ENCODE measurements at places on chromosomes 12 and 14.

- DNase-seq, result no peak
Measured at GRCh38 chr12:1668833-1669543, 21.9 kb upstream of the ADIPOR2 start.

GRCh38 chr14:101088395-101088667, 184.8 kb upstream of the RTL1 start:
- DNase-seq, result no peak

GRCh38 chr12:75666939-75667334, 155.5 kb upstream of the KRR1 start:
- no peak for DNase-seq

DNA sequence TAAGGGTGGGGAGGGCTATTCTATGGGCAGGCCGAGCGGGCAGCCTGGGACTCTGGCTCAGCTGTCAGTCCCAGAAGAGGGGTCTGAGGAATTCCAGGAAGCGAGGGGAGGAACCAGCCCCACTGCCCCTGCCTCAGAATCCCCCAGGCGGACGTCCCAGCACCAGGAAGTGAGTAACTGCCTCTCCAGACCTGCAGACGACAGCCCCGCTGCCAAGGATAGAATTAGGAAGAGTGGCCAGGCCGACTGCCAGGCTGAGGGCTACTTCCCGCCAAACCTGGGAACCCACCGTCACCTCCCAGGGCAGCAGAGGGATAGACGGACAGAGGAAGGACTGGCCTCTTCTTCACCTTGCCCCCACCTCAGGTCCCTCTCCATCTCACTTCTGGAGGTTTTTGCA, 6.7 kb upstream of the BDKRB2 start:
- DNase-seq, result no peak

DNA sequence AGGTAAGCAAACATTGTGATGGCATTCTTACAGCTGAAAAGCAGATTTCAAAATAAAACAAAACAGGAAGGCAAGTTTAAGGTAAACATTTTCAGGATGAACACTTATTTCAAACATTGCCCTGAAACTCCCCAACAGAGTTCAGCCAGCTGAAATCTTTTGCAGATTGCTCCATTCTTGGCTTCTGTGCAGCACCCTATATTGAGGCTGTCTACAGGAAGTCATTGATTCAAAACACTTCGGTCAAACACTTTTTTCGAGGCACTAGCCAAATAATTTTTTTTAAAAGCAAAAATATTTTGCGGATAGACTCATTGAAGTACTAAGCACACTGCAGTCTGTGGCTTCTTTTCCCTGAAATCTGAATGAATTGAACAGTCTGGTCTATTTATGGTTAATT, 318.1 kb upstream of the PDE3A start:
- no peak for DNase-seq

DNA sequence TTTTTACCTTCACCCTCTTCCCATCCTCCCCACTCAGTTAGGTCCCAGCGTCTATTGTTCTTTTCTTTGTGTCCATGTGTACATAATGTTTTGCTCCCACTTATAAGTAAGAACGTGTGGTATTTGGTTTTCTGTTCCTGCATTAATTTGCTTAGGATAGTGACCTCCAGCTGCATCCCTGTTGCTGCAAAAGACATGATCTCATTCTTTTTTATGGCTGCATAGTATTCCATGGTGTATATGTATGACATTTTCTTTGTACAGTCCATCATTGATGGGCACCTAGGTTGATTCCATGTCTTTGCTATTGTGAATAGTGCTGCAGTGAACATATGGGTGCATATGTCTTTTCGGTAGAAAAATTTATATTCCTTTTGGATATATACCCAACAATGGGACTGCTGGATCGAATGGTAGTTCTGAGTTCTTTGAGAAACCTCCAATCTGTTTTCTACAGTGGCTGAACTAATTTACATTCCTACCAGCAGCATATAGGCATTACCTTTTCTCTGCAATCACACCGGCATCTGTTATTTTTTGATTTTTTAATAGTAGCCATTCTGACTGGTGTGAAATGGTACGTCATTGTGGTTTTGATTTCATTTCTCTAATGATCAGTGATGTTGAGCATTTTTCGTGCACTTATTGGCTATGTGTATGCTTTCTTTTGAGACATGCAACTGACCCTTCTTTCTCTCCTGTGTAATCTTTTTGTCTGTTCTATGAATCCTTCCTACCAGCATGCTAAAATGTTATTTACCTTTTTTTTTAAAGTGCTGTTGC, 279.7 kb upstream of the AMIGO2 start:
- no peak for DNase-seq

DNA sequence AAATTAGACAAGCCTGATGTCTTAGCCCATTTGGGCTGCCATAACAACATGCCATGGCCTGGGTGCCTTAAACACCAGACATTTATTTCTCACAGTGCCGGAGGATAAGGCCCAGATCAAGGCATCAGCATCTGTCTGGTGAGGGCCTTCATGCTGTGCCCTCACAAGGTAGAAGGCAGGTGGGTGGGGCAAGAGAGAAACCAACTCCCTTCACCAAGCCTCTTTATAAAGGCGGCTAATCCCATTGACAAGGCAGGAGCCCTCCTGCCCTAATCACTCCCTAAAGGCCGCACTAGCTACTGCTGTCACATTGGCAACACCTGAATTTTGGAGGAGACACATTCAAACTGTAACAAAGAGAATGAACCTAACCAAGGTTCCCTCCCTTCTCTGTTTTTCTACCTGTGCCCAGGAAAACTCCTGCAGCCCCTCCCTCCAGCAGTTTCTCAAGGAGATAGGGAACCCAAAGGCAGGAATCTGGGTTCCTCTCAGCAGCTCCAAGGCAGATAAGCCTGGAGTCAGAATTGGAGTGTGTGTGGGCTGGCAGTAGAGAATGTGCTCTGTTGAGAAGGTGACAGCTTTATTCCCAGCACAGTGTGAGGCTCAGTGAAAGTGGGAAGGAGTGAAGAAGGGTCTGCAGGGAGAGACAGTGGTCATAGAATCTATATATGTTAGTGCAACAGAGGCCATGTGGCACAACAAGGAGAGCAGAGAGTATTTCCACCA, 21.7 kb upstream of the GPATCH2L start:
- no peak for DNase-seq

GRCh38 chr12:4829161-4829792, 80.4 kb upstream of the KCNA1 start:
- no peak for DNase-seq

DNA sequence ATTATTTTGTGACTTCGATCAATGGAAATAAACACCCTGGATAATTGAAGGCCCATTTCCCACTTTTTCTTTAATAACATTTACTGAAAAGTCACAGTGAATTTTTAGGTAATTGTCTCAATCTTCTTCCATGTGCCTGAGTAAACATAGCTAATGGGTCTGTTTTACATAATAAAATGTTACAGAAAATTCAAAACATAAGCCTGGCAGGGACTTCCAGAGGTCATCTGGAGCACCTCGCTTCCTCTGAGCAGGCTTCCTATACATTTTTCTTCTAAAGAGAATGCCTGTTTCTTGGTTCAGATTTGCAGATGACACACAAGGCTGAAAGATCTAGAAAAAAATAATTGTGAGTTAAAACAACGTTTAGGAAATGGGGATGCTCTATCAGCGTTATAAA, 183.8 kb upstream of the PDE3A start:
- DNase-seq, result no peak

DNA sequence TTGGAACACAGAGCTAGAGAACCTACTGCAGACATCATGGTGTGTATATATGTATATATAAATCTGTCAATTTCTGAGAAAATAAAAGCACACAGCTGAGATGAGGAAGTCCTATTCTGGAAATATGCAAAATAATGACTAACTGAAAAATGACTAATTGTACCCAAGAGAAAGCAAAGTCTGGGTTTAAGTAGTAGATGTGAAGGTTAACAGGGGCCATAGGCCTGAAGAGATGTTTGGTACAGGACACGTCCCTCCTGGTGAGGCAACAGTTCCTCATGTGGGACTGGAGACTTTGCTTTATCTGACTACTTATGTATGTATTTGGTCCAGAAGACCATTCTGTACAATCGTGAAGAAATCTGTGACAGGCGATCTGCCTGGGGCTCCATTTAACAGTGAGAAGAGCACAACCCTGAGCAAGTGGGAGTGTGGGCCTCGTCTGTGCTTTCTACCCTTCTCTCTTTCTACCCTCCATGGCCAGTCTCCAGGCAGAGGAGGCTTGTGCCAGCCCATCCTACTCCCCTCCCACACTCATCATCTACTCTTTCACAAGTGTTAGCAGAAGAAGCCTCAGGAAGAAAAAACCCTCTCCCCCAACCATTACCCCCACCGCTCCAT, 67.5 kb downstream of the SLC41A2 start:
- DNase-seq, result no peak

GRCh38 chr12:59780605-59781135, 184.8 kb downstream of the SLC16A7 start:
- no peak for DNase-seq

DNA sequence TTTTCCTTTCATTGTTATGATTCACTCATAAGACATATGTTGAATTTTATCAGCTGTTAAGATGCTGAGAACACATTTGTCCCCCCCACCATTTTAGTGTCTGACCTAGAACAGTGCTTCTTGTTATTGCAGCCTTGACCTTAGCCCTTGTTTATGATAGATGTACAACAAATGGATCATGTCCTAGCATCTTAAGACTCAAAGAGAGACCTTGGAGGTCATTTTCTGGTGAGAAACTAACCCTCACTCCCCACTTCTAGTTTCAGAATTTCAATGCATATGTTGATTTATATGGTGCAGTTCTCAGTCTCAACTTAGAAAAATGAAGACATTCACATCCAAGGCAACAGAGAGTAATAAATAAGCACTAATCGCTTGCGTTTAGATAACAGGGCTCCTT, 391.2 kb downstream of the AEBP2 start:
- DNase-seq, result no peak

GRCh38 chr14:105641075-105641937, 114.9 kb downstream of the TMEM121 start:
- DNase-seq, result no peak

All from NCI-H1417 treated with DMSO at 0.1 percent for 48 hours (cell line).